Brain (organoid and tissue), 16 donors: ENCODE measurements at places on chromosomes 2 and 18.

- DNase-seq: no peak
Observed at GRCh38 chr2:74975016-74975415, 16.6 kb downstream of the POLE4 start.

- no peak for DNase-seq
Observed at GRCh38 chr2:127084611-127085316, 22.2 kb downstream of the BIN1 start.

GRCh38 chr2:226475650-226476049 is 324.0 kb downstream of the IRS1 start:
- no peak for DNase-seq

- no peak for DNase-seq
Observed at GRCh38 chr2:240427729-240428128, 7.7 kb upstream of the GPC1 start.

DNA sequence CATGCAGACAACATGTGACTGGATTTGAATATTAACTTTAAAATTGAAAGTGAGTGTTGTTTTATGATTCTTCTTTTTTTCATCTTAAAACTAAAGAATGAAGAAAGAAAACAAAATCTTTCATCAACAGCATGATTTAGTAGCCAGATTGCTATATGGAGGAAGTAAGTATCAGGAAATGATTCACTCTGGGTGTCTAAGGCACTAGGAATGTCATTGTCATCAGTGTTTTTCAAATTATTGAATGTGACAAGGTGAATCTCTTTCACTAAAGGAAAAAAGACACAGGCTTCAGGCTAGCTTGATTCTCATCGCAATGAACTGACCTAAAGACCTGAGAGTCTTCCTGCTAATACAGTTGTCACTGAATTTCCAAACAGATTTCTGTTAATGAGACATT is 430.1 kb downstream of the FBXO15 start:
- DNase-seq: no peak

DNA sequence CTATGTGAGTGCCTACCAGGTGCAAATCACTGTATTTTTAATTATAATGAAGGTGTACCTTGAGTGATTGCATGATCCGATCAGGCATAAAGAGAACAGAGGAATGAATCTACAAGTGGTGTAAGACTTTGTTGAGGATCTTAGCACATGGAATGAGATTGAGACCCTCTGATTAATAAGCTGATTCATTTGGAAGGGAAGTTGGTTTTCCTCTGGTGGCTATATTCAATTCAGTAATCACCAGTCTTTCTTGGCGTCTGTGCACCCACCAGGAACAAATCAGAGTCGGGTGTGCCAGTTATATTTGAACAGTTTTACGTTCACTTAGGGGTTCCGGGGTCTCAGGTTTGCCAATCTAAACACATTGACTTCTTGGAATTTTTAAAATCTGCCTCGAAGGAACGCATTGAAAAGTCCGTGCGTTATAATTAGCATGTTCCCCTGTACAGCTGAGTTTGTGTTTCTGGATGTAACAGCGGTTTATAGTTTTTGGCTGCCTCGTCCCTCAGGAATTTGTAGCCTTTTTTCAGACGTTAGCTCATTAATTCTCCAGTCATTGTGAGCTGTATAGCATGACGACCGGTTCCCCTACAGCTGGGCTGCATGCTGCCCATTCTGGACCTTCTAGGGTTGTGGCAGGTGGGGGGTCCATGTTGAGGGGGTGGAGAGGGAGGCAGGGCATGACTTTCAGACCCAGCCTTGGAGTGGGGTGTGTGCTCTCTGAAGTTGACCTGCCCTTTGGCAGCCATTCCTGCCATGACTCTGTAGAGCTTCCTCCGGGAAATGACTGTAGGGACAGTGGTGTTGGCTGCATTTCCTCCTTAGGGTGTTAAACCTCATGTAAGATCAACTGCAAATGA is 20.3 kb downstream of the MYO1B start:
- DNase-seq: no peak

GRCh38 chr2:2714408-2714807 is 383.3 kb upstream of the MYT1L start:
- no peak for DNase-seq

GRCh38 chr2:118668431-118669424 is 178.7 kb downstream of the EN1 start:
- peak; percentile 15 for DNase-seq

DNA sequence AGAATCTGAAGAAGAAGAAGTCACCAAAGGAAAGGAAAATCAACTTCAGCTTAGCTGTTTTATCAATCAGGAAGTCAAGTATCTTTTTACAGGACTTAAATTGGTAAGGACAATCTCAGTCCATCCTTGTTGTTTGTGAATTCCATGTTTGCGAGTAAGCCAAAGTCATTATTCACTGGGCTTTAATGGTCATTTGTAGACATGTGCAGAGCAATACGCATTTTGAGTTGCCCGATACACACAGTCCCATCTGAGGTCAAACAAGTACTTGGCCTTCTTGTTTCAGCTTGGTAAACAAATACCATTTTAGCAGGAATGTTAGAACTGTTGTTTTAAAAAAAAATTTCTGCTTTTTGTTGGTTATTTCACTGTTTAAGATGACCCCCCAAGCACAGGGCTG is 40.9 kb downstream of the USP14 start:
- DNase-seq: no peak

DNA sequence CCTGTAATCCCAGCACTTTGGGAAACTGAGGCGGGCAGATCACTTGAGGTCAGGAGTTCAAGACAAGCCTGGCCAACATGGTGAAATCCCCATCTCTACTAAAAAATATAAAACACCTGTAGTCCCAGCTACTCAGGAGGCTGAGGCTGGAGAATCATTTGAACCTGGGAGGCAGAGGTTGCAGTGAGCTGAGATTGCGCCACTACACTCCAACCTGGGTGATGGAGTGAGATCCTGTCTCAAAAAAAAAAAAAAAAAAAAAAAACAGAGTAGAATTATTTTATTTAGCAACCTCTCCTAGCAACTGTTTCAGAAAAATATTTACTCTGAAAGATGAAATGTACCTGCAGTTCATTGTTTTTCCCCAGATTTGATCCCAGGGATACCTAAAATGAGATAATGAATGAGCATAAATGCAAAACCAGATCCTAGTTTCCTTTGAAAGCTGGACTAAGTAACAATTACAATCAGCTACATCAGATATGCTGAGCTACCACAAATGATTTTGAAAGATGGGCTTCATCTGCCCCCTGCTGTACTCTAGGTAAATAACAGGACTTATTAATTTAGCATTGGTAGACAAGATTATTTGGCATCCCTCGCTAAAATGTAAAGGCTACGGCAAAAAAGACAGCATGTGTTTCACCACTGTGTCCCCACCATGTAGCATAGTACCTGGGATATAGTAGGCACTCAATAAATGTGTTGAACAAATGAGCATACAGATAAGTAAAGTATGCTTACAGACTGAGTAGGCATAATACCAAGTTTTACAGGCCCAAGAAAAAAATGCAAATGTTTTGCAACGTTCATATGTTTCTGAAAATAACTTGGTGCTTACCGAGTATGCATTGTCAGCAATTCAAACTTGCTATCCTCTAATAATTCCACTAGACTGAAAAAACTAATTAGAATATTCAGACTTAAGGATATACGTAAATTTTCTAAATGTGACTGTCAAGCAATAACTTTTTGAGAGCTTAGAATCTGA is 102.5 kb downstream of the ATL2 start:
- DNase-seq: peak; percentile 82

DNA sequence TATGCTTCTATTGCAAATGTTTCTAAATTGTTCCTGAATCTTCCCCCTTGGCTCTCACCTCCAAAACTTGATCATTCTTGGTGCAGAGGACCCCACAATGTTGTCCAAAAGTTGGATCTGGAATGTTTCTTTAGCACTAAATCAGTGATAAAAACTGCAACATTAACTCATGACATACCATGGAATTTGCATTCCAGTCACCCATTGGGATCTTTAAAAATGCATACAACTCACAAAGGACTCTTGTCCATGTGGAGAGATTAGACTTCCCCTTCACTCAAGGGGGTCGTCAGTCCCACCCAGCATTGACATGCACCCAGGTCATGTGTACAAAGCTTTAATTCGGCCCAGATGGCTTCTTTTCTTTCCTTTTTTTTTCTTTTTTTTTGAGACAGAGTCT is 169.3 kb downstream of the SETBP1 start:
- no peak for DNase-seq

- no peak for DNase-seq
Observed at GRCh38 chr2:144111437-144111836, 408.5 kb downstream of the ZEB2 start.

GRCh38 chr2:18860179-18860578 is 270.8 kb upstream of the NT5C1B start:
- peak; percentile 43 for DNase-seq

DNA sequence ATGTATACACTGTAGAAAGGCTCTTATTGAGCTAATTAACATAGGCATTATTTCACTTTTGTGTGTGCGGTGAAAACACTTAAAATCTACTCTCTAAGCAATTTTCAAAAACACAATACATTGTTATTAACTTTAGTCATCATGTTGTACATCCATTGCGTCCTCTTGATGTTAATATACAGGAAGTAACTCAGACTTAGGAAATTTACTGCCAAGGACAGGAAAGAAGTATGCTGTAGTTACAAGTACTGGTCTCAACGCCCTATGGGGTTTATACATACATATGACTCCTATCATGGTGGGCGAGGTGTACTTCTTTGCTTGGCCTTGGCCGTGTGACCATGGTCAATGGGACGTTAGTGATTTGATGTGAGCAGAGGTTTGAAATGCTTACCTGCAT is 15.5 kb downstream of the SCTR start:
- DNase-seq: no peak

DNA sequence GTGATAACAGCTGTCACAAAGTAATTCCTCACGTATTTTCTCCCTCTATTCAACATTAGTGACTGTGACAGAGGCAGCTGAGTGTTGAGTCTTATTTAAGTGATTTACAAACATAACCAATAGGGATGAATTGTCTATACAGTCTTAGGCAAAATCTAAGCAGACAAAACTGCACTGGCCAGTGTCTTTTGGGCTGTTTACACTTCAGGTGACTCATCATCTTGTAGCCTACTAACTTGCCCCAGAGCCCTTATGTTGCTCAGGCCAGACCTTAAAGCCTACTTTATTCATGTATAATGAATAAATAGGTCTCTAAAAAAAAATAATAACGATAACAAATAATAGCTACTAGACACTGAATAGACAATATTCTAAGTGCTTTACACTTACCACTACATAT is 17.2 kb downstream of the THOC1 start:
- DNase-seq: no peak

GRCh38 chr2:159124441-159124911 is 156.0 kb downstream of the TANC1 start:
- DNase-seq: no peak

DNA sequence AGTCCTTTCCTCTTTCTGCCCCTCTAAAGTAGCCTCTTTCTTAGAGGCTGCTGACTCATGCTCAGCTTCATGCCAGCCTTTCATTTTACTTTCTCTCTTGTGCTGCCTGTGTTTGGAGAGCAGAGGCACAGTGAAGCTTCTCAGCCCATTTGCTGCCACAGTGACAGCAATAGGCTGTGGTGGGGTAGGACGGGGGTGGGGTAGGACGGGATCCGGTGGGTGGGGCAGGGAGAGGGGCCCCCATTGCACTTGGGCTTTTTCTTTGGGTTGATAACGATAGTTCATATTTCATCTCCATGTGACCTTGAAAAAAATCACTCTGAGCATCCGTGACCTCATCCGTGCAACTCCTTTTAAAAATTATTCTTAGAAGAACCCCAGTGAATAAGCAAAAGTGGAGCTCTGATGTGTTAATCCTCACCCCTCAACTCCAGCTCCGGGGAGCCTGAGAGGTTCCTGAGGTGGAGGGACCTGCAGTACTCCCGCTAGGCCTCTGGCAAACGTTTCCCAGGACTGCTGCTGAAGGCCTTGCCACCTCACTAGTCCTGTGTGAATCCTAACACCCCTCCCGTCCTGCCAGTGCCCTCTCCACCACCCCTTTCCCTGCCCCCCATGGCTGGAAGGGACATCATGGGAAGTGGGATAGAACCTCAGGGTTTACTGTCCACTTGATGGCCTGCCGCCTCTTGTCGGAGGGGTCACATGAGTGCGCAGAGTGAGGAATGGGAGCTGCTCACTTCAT is 70.8 kb downstream of the INPP4A start:
- no peak for DNase-seq

DNA sequence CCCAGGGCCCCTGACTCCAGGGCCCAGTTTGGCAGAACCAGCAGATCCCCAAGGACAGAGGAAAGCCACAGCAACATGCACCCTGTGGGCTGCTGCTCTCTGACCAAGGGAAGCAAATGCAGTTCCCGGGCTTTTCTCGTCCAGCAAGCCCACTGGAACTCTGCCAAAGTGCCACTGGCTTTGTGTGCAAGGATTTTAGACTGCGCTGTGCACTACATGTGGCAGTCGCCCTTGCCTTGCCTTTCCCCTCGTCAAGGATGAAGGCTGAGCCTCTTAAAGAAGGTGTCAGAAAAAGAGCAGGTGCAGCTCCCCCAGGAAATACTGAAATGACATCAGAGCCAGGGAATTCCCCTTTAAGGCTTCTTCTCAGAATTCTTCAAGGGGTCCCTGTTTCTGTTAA is 199.2 kb downstream of the TFCP2L1 start:
- DNase-seq: peak; percentile 53

- DNase-seq: peak; percentile 58
Observed at GRCh38 chr2:681312-681711, 4.1 kb upstream of the TMEM18 start.

- peak; percentile 32 for DNase-seq
Observed at GRCh38 chr18:29160170-29160569, 983.2 kb upstream of the CDH2 start.

GRCh38 chr2:44077942-44078511 is 82.2 kb upstream of the LRPPRC start:
- DNase-seq: no peak

DNA sequence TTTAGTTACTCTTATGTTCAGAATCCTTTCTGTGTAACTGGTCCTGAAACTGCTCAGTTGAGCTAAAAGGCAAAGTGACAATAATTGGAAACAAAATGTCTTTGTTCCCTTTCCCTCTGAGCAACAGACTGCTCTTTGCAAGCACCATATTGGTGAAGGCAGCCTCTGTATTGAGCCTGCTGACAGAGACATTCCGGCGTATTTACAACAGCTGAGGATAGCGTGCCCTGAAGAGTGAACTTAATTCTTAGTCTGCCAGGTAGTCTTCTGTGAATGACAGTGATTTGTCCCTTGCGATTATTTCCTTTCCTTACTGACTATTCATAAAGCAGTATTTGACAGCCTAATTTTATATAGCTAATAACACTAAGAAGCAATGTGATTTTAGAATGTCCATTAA is 239.1 kb downstream of the CPS1 start:
- peak; percentile 11 for DNase-seq

DNA sequence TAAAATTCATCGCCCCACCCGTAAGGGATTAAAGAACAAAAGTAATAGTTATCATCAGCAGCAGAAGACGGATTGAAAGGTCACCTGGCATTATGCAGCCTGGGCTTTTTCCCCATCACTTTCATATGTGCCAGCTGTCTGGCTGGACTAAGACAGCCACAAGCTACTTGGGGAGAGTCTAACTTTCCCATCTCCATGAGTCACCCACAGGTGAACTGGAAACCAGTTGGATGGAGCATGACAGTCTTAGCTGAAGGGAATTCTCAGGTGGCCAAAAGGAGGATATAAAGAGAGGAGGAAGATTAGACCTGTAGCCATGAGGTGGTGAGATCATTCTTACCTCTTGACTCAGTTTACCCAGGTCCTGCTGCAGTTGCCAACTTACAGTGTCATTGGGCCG is 7.0 kb upstream of the FAM178B start:
- no peak for DNase-seq
